Glutamatergic neuron (in vitro differentiated cells): ENCODE measurements at places on chromosomes 7 and 10. TPM values are rescaled to one million over a fixed set of nuclear protein-coding genes. Genes with fewer than 3 reads are reported as not detected.
A peak's percentile ranks its signal among the peaks of the same experiment; 100 is the strongest.

GRCh38 chr7:129376778-129377700, 57.2 kb upstream of the STRIP2 start:
- no peak for DNase-seq
- no peaks in the 10 kb centered on the region for H3K36me3 ChIP-seq
- H3K27me3 ChIP-seq: no peaks in the 10 kb centered on the region
- H3K4me3 ChIP-seq: no peak overlapping the region
- peaks cover 5% of the 10 kb centered on the region for H3K4me1 ChIP-seq

SEC31B gene
- 22.3 TPM for total RNA-seq

CUZD1 gene
- total RNA-seq: 2.4 TPM

DNA sequence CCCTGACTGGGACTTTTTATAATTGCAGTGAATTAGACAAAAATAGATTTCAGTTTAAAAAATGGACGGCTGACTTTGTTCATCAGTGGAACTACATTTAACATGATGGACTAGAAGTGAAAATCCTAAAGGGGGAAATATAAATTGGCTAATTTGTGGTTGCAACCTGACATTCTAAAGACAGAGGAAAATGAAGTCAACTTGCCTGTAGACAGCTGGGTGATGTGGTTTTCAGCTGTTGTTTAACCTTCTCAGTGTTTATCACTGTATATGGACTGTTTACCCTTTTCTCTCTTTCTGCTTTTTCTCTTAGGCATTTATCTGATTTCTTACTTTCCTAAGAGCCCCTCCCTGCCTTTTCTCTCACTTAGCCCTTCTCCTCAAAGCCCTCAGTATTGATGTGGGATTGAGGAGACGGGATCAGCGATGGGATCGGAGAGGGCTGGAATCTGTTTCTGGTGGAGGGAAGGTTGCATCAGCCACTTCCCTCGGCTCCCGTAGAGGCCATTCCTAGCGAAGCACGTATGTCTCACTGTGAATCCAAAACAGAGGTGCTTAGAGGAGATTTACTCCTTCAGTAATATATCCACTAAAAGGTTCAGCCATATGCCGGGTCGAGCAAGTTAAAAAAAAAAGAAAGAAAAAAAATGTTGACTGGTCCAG, 109.0 kb upstream of the KLF6 start:
- DNase-seq: no peak
- no peaks in the 10 kb centered on the region for H3K4me1 ChIP-seq
- H3K4me3 ChIP-seq: no peak overlapping the region

- H3K4me1 ChIP-seq: peaks cover 12% of the 10 kb centered on the region
- no peaks in the 10 kb centered on the region for H3K36me3 ChIP-seq
- no peak overlapping the region for H3K4me3 ChIP-seq
- DNase-seq: no peak
- H3K27ac ChIP-seq: no peak overlapping the region
- no peaks in the 10 kb centered on the region for H3K27me3 ChIP-seq
Observed at GRCh38 chr7:95687759-95688343, 84.5 kb upstream of the DYNC1I1 start.

GFRA1 gene
- 347 TPM for total RNA-seq

MOGAT3 gene
- total RNA-seq: not detected

DNA sequence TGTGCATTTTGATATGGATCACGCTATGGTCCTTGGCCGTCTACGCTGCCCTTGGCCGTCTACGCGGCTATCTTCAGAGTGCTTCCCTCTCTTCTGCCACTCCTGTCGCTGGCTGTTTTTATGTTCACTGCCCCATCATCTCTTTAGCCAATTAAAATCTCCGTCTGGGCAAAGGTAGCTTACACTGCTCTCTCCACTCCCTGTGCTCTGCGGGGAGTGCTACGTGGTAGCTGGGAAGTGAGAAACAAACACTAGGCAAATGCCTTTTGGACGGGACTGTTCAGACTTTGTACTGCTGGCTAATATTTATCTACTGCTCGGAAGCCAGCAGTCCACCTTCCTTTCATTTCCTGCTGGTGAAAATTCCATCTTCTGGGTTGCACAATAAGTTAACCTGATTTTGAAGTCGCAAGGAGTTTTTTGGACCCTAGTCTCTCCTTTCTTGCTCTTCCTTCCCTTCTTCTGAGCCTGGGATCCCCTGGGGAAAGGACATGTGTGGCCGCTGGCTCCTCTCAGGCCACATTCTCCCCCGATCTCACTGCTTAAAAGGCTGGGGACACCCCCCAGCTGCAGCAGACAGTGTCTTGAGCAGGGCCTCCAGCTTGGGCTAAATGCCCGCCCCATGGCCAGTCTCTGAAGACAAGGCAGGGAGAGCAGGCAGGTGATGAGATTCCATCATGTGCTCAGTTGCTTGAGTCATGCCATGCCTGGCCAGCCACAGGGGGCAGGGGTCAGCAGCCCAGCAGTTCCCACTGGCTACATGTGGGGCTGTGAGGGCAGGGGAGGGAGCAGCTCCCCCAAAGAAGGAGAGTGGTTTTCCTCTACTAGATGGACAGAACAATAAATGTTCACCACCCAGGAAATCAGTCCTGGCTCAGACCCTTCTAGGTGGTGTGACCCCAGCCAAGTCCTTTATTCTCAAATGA, 25.5 kb upstream of the RBM33 start:
- H3K36me3 ChIP-seq: peaks cover 15% of the 10 kb centered on the region
- H3K4me1 ChIP-seq: no peaks in the 10 kb centered on the region
- peaks cover 9% of the 10 kb centered on the region for H3K27me3 ChIP-seq
- H3K27ac ChIP-seq: no peak overlapping the region
- DNase-seq: no peak
- H3K4me3 ChIP-seq: no peak overlapping the region

HABP2 gene
- not detected for total RNA-seq

DNA sequence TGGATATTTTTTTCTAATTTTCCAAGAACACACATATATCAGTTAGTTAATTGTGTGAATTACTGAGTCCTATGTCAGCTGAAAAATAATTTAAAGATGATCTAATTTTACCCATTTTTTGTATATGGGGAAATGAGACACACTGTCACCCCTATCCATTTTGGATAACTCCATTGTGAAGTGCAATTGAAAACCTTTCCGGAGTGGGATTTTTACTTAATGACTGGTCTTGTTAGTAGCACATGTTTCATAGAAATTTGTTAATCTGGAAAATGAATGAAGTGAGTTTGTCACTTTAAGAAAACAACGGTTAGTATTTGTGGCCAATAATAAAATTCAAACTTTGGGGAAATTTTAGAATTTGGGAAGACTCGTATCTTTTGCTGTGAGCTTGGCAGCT, 2.0 kb downstream of the GARS1 start:
- no peak for DNase-seq
- H3K27me3 ChIP-seq: peaks cover 12% of the 10 kb centered on the region
- H3K27ac ChIP-seq: peak overlapping the region; percentile 100
- H3K36me3 ChIP-seq: no peaks in the 10 kb centered on the region

TMEM225B gene
- 0.66 TPM for total RNA-seq
